ENCODE measurements at places on chromosomes 1 and 21. TPM values are rescaled to one million over a fixed set of nuclear protein-coding genes. Genes with fewer than 3 reads are reported as not detected.

Gene KCNH1
- not detected for total RNA-seq

Gene RIPPLY3
- total RNA-seq = not detected

Gene NBPF10
- 3.3 TPM for total RNA-seq

Gene LCE6A
- not detected for total RNA-seq

Gene AK5
- total RNA-seq = 16.3 TPM

Gene KCNAB2
- 66.3 TPM for total RNA-seq

Gene RAP1GAP
- 0.10 TPM for total RNA-seq

Gene FCAMR
- total RNA-seq = not detected

Gene ADAMTS5
- under 0.01 TPM for total RNA-seq

Gene HORMAD1
- 3.3 TPM for total RNA-seq

Gene TNFRSF14
- 127 TPM for total RNA-seq

Gene GREM2
- 0.31 TPM for total RNA-seq

Gene UFC1
- 118 TPM for total RNA-seq

Gene CD46
- total RNA-seq = 120 TPM

Gene NPL
- 13.9 TPM for total RNA-seq

Gene RNASEL
- total RNA-seq = 2.9 TPM

Gene S100A9
- 5,352 TPM for total RNA-seq

Gene HLCS
- total RNA-seq = 10.2 TPM

Gene BRDT
- not detected for total RNA-seq

Gene HTR6
- 0.31 TPM for total RNA-seq

Gene SPRR2E
- not detected for total RNA-seq

Gene ZNF697
- total RNA-seq = 4.1 TPM

Gene ACOT11
- 0.42 TPM for total RNA-seq

Gene S100A12
- 428 TPM for total RNA-seq

Gene PIGR
- total RNA-seq = not detected

Gene GUCA2A
- not detected for total RNA-seq

Gene FOXO6
- 0.31 TPM for total RNA-seq

All from mononuclear cell (primary cell).